ENCODE measurements at places on chromosomes 13 and 19. TPM values are rescaled to one million over a fixed set of nuclear protein-coding genes. Genes with fewer than 3 reads are reported as not detected.

PALM3 gene
- total RNA-seq: not detected

ITGBL1 gene
- 1.8 TPM for total RNA-seq

ARHGAP33 gene
- total RNA-seq: 32.7 TPM

ZNF492 gene
- 0.61 TPM for total RNA-seq

PIK3R2 gene
- total RNA-seq: 42.6 TPM

DLL3 gene
- total RNA-seq: not detected

GPR18 gene
- not detected for total RNA-seq

SLC10A2 gene
- not detected for total RNA-seq

KCTD4 gene
- not detected for total RNA-seq

FCAR gene
- total RNA-seq: 0.15 TPM

KIR2DL3 gene
- total RNA-seq: not detected

DOCK6 gene
- 40.2 TPM for total RNA-seq

FFAR1 gene
- total RNA-seq: 2.8 TPM

CABP5 gene
- total RNA-seq: not detected

ZNF418 gene
- total RNA-seq: 4.4 TPM

- H3K27me3 ChIP-seq: no peaks in the 10 kb centered on the region
- H3K27ac ChIP-seq: no peak overlapping the region
- H3K36me3 ChIP-seq: no peaks in the 10 kb centered on the region
Observed at GRCh38 chr19:38042132-38042531, 135.1 kb downstream of the SIPA1L3 start.

GRCh38 chr13:40613192-40613818 lies 53.1 kb downstream of the FOXO1 start:
- no peaks in the 10 kb centered on the region for H3K27me3 ChIP-seq
- peak overlapping the region; percentile 16 for H3K27ac ChIP-seq
- no peak overlapping the region for H3K4me3 ChIP-seq
- DNase-seq: no peak
- H3K4me1 ChIP-seq: peaks cover 42% of the 10 kb centered on the region

DNA sequence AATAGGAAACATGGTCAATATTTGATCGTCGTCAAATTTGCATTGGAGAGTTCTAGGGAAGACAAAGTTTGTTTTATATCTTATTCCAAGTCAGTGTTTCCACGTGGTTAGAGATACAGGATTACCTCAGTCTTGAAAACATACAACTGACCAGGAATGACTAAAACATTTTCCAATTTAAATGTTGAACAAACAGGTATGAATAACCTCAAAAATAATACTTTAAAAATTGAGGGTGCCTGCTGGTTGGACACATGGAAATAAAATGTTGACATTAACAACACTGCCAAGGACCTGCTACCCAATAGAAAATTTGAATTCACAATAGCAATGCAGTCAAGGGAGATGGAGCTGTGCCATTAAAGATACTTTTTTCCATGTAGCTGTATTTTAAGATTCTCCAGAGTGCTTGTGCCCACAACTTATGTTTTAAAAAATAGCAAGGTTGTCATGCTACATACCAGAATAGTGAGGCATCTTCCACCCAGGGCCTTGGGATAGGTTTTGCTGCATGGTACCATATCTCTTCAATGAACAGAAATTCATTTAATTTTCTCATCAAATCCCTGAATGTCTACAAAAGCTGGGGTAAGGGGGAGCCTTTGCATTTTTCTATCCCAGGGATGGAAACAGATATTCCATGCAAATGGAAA lies 260.8 kb downstream of the EFNB2 start:
- no peak for DNase-seq
- H3K27ac ChIP-seq: no peak overlapping the region

DNA sequence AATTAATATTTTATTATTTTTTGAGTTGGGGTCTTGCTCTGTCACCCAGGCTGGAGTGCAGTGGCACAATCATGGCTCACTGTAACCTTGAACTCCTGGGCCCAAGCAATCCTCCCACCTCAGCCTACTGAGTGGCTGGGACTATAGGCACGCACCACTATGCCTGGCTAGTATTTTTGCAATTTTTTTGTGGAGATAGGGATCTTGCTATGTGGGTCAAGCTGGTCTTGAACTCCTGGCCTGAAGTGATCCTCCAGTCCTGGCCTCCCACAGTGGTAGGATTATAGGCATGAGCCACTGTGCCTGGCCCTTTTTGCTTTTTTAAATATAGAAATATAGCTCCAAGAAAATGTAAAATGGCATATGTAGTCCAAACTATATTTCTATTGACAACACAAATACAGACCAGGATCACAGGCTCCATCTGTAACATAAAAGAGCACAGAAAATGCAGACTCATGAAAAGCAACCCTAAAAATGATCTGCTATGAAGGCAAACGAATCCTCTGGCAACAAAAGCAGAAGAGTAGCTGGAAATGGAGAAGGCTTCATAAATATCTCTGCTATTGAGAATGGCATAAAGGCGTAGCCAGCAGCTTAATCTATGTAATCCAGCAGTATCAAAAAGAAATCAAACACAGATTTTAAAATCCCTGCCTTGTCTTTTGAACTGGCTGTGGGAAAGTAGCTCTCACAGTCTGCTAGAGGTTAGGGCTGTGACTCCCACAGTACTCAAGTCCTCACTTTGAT lies 200.6 kb downstream of the LHFPL6 start:
- DNase-seq: no peak
- H3K4me1 ChIP-seq: peaks cover 10% of the 10 kb centered on the region
- H3K4me3 ChIP-seq: no peak overlapping the region
- no peaks in the 10 kb centered on the region for H3K36me3 ChIP-seq

- no peak overlapping the region for H3K27ac ChIP-seq
- no peaks in the 10 kb centered on the region for H3K27me3 ChIP-seq
- H3K4me3 ChIP-seq: no peak overlapping the region
- no peak for DNase-seq
- no peaks in the 10 kb centered on the region for H3K36me3 ChIP-seq
Observed at GRCh38 chr13:61142506-61142905, 273.1 kb downstream of the PCDH20 start.

DNA sequence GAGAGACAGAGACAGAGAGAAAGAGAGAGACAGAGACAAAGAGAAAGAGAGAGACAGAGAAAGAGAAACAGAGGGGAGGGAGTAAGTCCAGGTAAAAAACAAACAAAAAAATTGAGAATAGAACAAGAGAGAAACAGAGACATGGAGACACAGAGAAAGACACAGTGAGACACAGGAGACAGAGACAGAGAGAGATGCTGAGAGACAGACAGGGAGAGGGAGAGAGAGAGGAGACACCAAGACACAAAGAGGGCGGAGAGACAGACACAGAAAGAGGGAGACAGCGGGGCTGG lies 5.8 kb upstream of the PROZ start:
- no peaks in the 10 kb centered on the region for H3K27me3 ChIP-seq
- H3K4me1 ChIP-seq: peaks cover 5% of the 10 kb centered on the region
- no peak for DNase-seq
- no peaks in the 10 kb centered on the region for H3K36me3 ChIP-seq
- peak overlapping the region; percentile 38 for H3K4me3 ChIP-seq

- H3K27ac ChIP-seq: no peak overlapping the region
- no peaks in the 10 kb centered on the region for H3K27me3 ChIP-seq
Observed at GRCh38 chr19:11273989-11274388, 11.7 kb upstream of the DOCK6 start.

GRCh38 chr13:69600811-69601210 lies 506.8 kb upstream of the ATXN8OS start:
- H3K4me3 ChIP-seq: no peak overlapping the region
- H3K27ac ChIP-seq: no peak overlapping the region
- DNase-seq: no peak
- no peaks in the 10 kb centered on the region for H3K27me3 ChIP-seq
- H3K4me1 ChIP-seq: no peaks in the 10 kb centered on the region

- H3K27ac ChIP-seq: no peak overlapping the region
- H3K4me3 ChIP-seq: no peak overlapping the region
- H3K36me3 ChIP-seq: no peaks in the 10 kb centered on the region
- H3K27me3 ChIP-seq: no peaks in the 10 kb centered on the region
- no peaks in the 10 kb centered on the region for H3K4me1 ChIP-seq
- DNase-seq: no peak
Observed at GRCh38 chr19:4951656-4952055, 17.3 kb upstream of the KDM4B start.

- DNase-seq: peak; percentile 14
- no peaks in the 10 kb centered on the region for H3K4me1 ChIP-seq
- no peak overlapping the region for H3K4me3 ChIP-seq
- no peak overlapping the region for H3K27ac ChIP-seq
- no peaks in the 10 kb centered on the region for H3K27me3 ChIP-seq
Observed at GRCh38 chr13:114089341-114089740, 43.1 kb downstream of the RASA3 start.

DNA sequence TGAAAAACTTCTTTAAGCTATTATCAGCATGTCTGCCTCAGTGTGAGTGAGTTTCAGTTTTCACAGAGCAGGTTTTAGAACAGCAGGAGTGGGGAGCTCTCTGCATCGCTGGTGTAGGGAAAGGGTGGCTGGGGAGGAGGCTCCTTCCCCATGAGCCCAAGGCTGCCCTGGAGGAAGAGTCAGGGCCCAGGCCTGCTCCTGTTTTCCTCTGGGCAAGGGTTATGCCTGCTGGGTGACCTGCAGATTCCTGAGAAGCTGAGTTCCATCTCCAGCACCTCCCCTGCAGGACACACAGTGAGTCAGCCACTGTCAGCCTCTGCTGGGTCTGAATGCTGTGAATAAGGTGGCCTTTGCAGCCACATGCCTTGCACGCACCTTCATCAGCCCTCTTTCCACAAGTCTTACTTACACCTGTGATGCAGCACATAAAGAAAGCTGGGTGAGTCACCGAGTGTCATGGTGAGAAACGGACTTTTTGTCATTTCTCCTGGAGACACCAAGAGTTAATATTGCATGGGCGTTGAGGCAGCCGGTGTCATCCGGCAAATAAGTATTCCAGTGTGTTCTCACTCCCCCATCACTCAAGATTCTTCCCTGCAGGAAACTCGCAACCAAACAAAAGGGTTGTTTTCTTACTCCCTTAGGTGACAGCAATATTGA lies 186.4 kb upstream of the KL start:
- H3K4me3 ChIP-seq: no peak overlapping the region
- no peaks in the 10 kb centered on the region for H3K36me3 ChIP-seq
- DNase-seq: no peak
- H3K27me3 ChIP-seq: no peaks in the 10 kb centered on the region
- H3K27ac ChIP-seq: no peak overlapping the region

- no peak overlapping the region for H3K27ac ChIP-seq
- no peaks in the 10 kb centered on the region for H3K36me3 ChIP-seq
- H3K27me3 ChIP-seq: no peaks in the 10 kb centered on the region
- H3K4me1 ChIP-seq: no peaks in the 10 kb centered on the region
Observed at GRCh38 chr13:91661692-91662490, 263.5 kb downstream of the GPC5 start.

- H3K4me1 ChIP-seq: no peaks in the 10 kb centered on the region
- no peak overlapping the region for H3K27ac ChIP-seq
- H3K36me3 ChIP-seq: no peaks in the 10 kb centered on the region
Observed at GRCh38 chr19:57106722-57107235, 13.0 kb upstream of the USP29 start.

DNA sequence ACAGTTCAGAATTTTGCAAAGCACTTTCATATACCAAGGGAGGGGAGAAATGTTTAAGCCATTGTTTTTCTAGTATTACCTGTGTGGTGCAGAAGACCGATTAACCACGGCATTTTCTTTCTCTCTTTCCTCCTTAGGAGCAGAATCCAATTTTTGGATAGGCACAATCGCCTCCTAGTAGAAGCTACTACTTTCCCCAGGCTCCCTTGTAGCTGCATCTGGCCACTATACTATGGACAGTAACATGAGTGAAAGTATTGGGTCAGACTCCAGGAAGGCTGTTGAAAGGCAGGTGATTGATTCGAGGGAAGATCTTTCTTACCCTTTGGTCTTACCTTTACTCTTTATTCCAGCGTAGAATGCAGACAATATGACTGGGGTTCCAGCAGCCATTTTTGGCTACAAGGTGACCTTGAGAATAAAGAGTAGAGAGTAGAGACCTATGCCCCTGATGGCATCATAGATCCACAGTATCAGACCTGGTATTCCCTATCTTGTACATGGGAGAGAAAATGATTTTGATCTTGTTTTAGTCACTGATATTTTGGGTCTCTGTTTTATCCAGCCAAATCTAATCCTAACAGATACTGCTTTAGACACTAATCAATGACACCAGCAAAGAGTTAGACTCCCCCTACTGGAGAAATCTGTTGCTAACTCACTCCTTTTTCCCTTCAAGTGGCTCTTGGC lies 77.0 kb downstream of the LRRC63 start:
- no peaks in the 10 kb centered on the region for H3K27me3 ChIP-seq
- no peaks in the 10 kb centered on the region for H3K36me3 ChIP-seq
- no peaks in the 10 kb centered on the region for H3K4me1 ChIP-seq
- no peak overlapping the region for H3K4me3 ChIP-seq
- DNase-seq: no peak
- no peak overlapping the region for H3K27ac ChIP-seq

- H3K27me3 ChIP-seq: no peaks in the 10 kb centered on the region
- H3K36me3 ChIP-seq: no peaks in the 10 kb centered on the region
- H3K27ac ChIP-seq: no peak within 1 kb of the TSS
- DNase-seq: peak; percentile 44
- H3K4me3 ChIP-seq: no peak within 1 kb of the TSS
- no peaks in the 10 kb centered on the region for H3K4me1 ChIP-seq
Observed at GRCh38 chr19:44777715-44778347, at the start of gene CBLC. CBLC (plus strand) TSS chr19:44777890; CDS start chr19:44777932, 42 bp downstream.

GRCh38 chr19:33767898-33768413 lies 28.7 kb upstream of the KCTD15 start:
- H3K27me3 ChIP-seq: no peaks in the 10 kb centered on the region
- H3K27ac ChIP-seq: no peak overlapping the region
- DNase-seq: no peak
- H3K4me1 ChIP-seq: no peaks in the 10 kb centered on the region
- H3K36me3 ChIP-seq: no peaks in the 10 kb centered on the region

GRCh38 chr13:107210723-107211030 lies 642.7 kb upstream of the ARGLU1 start:
- no peak for DNase-seq
- H3K4me1 ChIP-seq: peaks cover 3% of the 10 kb centered on the region
- no peak overlapping the region for H3K27ac ChIP-seq

Data from ovary (tissue), 10 donors.